ENCODE measurements at places on chromosomes 2 and 18.

DNA sequence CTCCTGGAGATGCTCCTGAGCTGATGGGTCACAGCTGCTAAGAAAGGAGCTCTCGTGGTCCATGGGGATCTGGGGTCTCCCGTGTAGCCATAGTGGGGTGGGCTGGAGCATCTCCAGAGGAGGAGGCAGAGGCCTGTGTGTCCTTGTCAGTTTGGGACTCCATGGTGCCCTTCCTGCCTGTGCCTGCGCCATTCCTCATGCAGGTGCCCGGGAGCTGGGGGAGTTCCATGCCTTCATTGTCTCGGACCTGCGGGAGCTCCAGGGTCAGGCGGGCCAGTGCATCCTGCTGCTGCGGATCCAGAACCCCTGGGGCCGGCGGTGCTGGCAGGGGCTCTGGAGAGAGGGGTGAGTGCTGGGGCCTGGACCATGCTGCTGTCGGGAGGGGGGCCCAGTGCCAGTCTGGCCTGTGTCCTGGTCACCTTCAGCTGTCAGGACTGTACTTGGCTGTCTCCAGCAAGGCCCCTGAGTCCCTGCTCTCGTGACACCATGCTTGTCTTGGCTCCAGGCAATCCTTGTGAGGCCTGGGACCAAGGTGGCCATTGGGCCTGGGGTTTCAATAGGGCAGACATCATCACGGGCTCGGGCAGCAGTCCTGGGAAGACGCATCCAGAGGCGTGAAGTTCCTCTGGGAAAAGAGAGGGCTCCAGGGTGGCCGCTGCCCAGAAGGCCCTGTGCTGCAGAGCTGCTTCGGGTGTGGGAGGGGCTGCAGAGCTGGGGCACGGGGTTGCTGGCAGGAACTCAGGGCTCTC, 7.3 kb downstream of the CAPN10 start:
- no peak overlapping the region for H3K27ac ChIP-seq
- peaks cover 23% of the 10 kb centered on the region for H3K36me3 ChIP-seq
- H3K27me3 ChIP-seq = no peaks in the 10 kb centered on the region
- H3K4me1 ChIP-seq = no peaks in the 10 kb centered on the region
- DNase-seq = no peak
- no peak overlapping the region for H3K4me3 ChIP-seq

DNA sequence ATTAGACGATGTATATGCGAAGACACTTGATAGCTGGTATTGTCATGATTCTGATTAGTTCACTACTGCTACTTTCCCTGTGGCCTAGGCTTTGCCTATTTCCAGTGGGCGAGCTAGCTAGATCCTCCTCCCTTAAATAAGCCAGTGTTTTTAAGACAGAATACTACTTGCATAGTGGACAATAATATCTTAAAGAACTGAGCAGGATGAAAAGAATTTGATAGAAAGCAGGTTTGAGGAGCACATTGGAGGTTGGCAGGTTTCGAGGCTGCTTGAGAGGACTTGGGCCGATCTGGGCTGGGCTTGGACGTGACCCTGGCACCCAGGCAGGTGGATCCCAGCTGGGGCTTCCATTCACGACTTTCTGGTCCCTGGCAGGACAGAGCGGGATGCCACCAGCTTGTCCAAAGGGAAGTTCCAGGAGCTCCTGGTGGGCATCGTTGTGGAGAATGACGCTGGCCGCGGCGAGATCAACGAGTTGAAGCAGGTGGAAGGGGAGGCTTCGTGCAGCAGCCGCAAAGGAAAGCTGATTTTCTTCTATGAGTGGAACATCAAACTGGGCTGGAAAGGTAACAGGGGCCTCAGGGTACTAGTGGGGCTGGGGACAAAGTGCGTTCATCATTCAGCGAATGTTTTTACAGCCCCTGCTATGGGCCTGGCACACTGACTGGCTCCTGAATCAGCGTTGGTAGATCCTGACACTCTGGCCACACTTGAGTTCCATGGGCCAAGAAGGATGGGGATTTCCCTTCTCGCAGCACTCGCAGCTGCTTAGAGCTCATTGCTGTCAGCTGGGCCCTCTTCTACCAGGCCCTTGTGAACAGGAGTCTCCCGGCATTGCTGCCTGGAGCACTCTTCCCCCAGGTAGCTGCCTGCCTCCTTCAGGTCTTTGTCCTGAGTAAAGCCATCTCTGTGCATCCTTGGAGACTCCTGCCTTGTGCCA, 16.9 kb downstream of the C2orf74 start:
- no peak overlapping the region for H3K4me3 ChIP-seq
- DNase-seq = no peak
- peaks cover 8% of the 10 kb centered on the region for H3K36me3 ChIP-seq
- peak overlapping the region; percentile 85 for H3K27ac ChIP-seq
- H3K4me1 ChIP-seq = peaks cover 37% of the 10 kb centered on the region

GRCh38 chr18:33577685-33578517, at the start of gene ASXL3:
Gene ASXL3 (plus strand): TSS chr18:33578219. CDS start chr18:33578632, 413 bp downstream.
- H3K36me3 ChIP-seq = no peaks in the 10 kb centered on the region
- no peak within 1 kb of the TSS for H3K27ac ChIP-seq
- peaks cover 32% of the 10 kb centered on the region for H3K27me3 ChIP-seq
- peaks cover 8% of the 10 kb centered on the region for H3K4me1 ChIP-seq

- no peak overlapping the region for H3K27ac ChIP-seq
- H3K27me3 ChIP-seq = no peaks in the 10 kb centered on the region
- DNase-seq = no peak
Measured at GRCh38 chr2:42877936-42878335, 85.6 kb upstream of the HAAO start.

DNA sequence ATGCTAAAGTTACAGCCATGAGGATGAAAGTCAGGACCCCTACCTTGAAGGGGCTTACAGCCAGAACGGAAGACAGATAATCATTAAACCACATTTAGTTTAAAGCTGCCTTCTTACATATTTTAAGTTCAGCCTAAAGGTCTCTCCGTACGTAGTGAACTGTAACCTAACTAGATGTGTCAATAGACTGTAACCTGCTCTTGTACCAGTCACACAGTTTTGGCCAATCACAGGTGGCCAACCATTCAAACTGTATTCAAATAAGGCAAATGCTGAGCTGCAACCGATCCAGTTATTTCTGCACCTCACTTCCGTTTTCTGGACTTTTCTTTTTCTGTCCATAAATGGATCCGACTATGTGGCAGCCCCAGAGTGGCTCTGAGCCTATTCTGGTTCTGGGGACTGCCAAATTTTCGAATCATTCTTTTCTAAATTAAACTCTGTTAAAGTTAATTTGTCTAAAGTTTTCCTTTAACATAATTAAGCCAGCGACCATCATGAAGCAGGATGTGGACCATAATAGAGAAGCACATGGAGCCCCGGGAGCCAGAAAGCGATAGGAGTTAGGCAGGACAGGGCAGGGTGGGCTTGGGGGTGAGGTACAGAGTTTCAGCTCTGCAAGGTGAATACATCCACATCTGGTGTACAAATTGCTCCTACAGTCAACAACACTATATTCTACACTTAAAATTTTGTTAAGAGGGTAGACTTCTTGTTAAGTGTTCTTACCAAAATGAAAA, 48.4 kb upstream of the YPEL5 start:
- DNase-seq = no peak
- H3K27ac ChIP-seq = no peak overlapping the region
- H3K36me3 ChIP-seq = no peaks in the 10 kb centered on the region
- peaks cover 30% of the 10 kb centered on the region for H3K27me3 ChIP-seq
- H3K4me1 ChIP-seq = no peaks in the 10 kb centered on the region

GRCh38 chr2:167462379-167462778, 574.1 kb downstream of the XIRP2 start:
- no peak overlapping the region for H3K4me3 ChIP-seq
- H3K4me1 ChIP-seq = no peaks in the 10 kb centered on the region
- no peak for DNase-seq
- no peaks in the 10 kb centered on the region for H3K27me3 ChIP-seq

- peaks cover 70% of the 10 kb centered on the region for H3K4me1 ChIP-seq
- peak overlapping the region; percentile 96 for H3K27ac ChIP-seq
- peaks cover 9% of the 10 kb centered on the region for H3K36me3 ChIP-seq
- no peak for DNase-seq
Measured at GRCh38 chr18:58231930-58232329, 187.9 kb downstream of the NEDD4L start.

- DNase-seq = no peak
- H3K4me3 ChIP-seq = no peak overlapping the region
- peaks cover 10% of the 10 kb centered on the region for H3K4me1 ChIP-seq
- peak overlapping the region; percentile 18 for H3K27ac ChIP-seq
Measured at GRCh38 chr2:84781942-84782716, 98.8 kb downstream of the TRABD2A start.

All from keratinocyte (primary cell).